CD8-positive, alpha-beta T cell (primary cell): ENCODE measurements at places on chromosomes 4 and X.

GRCh38 chrX:40318801-40319200 lies 221.0 kb upstream of the BCOR start:
- DNase-seq, result no peak

DNA sequence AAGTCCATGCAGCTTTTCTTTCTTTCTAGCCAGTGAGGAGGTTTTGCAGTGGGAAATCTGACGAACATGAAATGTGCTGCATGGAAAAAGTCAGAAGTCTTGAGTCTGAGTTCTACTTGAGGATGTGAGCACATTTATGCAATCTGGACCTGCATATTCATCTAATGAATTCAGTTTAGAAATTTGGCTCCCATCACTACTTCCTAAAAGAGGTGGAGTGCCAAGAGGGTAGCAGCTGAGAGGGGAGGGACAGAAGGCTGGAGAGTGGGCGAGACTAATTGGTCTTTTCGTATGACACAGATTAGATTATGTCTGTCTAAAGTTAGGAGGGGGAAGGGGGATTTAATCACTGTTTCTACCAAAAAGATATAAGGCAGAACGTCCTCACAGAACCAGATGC lies 535.9 kb downstream of the IQCM start:
- DNase-seq, result no peak

GRCh38 chr4:105059337-105059736 lies 87.3 kb upstream of the TET2 start:
- no peak for DNase-seq

- DNase-seq, result no peak
Observed at GRCh38 chrX:137549073-137549472, 16.9 kb upstream of the ZIC3 start.

- no peak for DNase-seq
Observed at GRCh38 chr4:8261851-8262535, 7.6 kb upstream of the HTRA3 start.

DNA sequence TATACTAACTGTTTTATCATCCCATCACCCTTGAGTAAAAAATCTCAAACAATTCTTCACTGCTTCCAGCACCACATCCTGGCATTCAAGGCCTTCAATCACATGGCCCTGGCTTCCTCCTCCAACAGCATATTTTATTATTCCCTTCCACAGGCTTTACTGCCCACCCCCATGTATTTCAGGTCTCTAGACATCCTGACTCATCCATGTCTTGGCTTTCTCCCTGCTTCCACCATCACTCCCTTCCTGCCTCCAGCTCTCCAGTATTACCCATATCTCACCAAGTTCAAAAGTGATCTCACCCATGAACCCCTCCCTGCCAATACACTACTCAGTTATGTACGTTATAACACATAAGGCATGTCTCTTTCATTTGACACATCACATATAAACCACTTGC lies 34.7 kb upstream of the PLAC1 start:
- DNase-seq, result no peak

DNA sequence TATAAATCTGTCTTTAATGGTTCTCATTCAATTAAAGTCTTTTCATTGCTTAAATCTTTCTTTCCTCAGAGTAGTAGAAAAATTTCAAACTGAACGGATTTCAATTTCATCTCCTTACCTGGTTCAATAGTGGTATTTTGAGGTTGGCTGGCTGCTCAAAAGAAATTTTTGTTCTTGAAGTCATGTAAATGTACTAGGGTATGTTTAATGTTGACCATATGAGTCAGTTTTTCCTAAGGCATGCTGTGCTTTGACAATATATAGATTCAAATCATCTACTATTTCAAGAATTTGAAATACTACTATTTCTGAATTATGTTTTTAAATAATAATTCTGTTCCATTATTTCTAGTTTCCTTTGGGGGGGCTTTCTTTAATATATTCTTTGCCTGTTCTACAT lies 105.5 kb downstream of the PACRGL start:
- DNase-seq, result no peak

- no peak for DNase-seq
Observed at GRCh38 chr4:111399623-111400022, 745.6 kb upstream of the FAM241A start.

DNA sequence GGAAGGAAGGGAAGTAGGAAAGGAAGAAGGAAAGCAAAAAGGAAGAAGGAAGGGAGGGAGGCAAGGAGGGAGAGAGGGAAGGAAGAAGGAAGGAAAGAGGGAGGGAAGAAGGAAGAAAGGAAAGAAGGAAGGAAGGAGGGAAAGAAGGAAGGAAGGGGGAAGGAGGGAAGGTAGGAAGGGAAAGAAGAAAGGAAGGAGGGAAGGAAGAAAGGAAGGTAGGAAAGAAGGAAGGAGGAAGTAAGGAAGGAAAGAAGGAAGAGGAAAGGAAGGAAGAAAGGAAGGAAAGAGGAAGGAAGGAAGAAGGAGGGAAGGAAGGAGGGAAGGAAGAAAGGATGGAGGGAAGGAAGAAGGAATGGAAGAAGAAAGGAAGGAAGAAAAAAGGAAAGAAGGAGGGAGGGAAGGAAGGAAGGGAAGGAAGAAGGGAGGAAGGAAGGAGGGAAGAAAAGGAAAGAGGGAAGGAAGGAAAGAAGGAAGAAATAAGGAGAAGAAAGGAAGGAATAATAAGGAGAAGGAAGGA lies 18.6 kb upstream of the SCML1 start:
- DNase-seq, result no peak

DNA sequence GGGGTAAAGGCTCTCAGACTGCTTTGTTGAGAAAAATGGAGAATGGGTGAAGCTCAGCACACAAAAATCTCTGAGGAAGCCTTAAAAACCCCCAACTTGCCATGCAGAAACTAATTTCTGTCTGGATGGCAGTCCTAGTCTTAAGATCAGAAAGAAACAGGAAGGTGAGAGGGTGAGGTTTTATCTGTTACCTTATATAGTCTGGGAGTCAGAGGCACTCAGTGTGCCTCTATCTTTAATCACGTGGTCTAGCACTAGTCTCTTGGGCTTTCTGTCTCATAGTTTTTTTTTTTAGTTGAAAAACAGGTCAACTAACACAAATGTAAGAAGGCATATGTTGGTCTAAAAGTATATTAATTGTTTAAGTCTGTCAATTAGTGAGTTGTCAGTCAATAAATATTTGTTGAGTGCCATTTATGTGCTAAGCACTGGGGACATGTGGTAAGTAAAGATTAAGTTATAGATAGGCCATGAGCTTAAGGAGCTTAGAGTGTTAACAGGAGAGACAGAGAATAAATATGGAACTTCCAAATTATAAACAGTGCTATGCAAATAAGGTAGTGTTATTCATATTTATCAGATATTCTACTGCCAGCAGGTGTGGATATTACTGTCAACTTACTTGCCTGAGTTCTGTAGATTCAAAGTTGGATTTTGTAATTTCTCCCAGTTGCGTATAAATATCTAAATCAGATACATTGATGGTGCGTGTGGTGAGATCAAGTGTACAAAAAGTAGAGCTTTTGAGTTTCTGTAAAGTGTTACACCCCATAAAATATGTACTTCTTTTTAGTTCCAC lies 7.0 kb downstream of the CYBB start:
- DNase-seq, result no peak

GRCh38 chr4:86302251-86302650 lies 57.6 kb downstream of the MAPK10 start:
- DNase-seq, result no peak

DNA sequence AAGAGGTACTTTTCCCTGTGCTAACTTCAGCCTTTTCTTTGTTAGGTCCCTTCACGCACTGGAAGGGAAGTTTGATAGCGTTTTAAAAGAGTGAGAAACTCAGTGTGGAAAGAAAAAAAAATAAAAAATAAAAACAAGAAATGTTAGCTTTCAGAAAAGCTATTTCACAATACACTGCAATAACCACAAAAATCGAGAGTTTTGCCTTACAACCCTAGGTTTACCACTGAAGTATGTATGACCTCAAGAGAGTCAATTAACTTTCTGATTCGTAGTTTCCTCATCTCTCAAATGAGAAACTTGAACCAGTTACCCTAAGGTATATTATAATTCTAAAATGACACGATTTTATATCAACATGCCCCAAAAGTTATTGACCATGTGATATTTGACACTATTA lies 93.9 kb upstream of the JADE1 start:
- no peak for DNase-seq

DNA sequence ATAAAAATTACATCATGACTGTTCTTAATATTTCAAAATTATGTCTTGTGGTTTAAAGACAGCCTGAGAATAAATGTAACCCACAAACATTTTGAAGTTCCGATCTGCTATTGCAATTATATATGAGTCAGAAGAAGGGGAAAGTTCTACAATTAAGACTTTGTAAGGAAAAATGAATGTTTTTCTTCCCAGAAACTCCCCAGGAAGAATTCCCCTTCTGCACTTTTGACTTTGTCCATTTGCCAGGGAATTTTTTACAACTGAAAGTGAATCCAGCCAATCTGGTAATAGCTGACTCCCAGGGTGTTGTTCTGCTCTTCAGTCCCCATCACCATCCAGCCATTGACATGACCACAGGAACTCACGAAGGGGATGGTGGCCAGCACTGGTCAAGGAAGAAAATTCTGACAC lies 61.6 kb upstream of the NOCT start:
- DNase-seq, result no peak

GRCh38 chrX:7191681-7192110 lies 43.7 kb upstream of the PUDP start:
- no peak for DNase-seq

DNA sequence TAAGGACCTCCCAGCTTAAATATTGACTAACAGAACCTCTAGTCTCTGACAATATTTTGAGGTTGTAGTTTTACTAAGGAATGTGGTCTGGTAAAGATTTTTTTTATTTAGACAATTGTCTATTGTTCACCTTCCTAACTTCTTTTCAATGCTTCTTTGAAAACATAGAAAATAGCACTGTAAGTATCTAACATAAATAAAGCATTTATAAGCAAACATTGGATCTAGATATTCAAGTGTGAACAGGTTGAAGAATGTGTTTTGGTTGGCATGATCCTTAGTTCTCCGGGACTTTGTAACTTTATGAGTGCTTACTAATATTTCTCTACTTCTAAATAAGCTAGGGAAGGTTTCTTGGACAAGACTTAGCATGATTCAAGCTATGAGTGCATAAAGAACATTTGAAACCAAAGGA lies 285.4 kb upstream of the ARSJ start:
- no peak for DNase-seq

GRCh38 chr4:79467246-79467932 lies 59.4 kb upstream of the GK2 start:
- no peak for DNase-seq

DNA sequence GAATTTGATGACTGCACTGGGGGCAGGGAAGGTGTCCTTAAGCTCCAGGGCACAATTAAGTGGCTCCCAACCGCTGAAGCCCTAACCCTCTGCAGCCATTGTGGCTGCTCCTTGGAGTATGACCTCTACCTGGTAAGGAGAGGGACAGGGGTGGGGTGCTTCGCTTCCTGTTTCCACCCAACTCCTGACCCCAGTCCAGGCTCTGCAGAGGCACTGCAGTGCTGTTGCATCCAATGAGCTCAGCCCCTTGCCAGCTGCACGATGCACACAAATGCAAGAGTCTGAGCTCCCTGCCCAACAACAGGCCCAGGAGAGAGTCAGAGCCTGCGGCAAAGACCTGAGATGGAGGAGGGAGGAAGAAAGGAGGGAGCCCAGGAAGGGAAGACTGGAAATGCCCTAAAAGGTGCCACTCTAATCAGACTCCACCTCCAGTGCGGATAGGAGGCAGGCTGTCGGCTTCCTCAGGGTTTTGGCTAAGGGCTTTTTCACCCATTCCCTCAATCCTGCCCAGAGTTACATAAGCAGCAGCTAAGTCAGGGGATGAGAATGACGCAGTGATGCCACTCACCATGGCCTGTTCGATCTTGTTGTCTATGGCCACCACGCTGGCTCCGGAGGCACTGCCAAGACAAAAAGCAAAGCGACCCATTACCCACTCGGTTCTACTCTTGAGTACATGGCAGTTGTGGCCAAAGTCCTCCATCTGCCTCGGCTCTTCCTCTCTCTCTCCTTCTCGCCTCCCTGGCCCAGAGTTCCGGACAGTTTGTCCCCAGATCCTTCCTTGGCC lies 60.1 kb downstream of the TSC22D3 start:
- DNase-seq, result no peak

DNA sequence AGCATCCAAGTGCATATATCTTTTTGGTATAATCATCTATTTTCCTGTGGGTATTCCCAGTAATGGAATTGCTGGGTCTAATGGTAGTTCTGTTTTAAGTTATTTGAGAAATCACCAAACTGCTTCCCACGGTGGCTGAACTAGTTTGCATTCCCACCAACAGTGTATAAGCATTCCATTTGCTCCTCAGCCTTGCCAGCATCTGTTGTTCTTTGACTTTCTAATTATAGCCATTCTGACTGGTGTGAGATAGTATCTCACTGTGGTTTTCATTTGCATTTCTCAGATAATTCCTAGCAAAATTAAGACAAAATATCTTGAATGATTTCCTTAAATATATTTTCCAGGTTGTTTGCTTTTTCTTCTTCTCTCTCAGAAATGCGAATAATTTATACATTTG lies 341.1 kb downstream of the GBA3 start:
- no peak for DNase-seq

GRCh38 chr4:184196730-184197385 lies 20.8 kb downstream of the ENPP6 start:
- DNase-seq, result no peak

GRCh38 chr4:18134111-18134510 lies 112.6 kb upstream of the LCORL start:
- DNase-seq, result no peak

GRCh38 chrX:154890990-154891639 lies 5.0 kb downstream of the F8A1 start:
- DNase-seq, result no peak

GRCh38 chrX:70554523-70554922 lies 109.9 kb downstream of the DLG3 start:
- no peak for DNase-seq

DNA sequence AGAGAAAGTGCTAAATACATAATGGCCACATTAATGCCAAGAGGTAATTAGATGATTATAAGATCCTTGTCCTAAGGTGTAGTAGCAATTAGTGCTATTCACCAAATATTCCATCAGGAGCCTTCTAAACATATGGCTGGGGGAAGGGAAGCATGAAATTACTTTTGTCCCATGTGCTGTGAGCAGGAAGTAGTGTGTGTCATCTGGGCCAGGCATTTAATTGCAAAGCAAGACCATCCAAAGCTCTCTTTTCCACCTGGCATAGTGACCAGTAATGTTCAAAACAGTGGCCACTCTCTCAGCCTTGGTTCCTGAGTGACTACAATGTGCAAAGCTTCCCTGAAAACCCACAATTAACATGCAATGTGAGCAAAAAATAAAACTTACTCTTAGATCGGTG lies 144.2 kb upstream of the FAM241A start:
- DNase-seq, result no peak

GRCh38 chrX:154715825-154716224 lies 35.1 kb downstream of the GAB3 start:
- DNase-seq, result no peak

DNA sequence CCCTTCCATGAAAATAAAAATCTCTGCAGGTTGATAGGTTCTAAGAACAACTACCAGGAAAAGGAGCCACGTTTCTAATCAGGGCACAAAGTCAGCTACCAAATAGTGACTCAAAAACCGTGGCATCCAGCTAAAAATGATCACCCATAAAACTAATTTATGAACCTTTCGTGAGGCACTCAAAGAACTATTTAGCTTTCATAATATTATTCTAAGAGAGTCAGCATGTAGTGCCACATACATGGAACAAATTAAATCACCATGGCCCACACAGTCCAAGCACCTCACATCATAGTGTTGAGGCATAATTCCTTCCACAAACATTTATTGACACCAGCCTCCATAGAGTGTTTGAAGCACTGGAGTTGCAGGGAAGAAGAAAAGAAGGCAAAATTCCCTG lies 252.0 kb upstream of the PPARGC1A start:
- no peak for DNase-seq
